Epithelial cell of alveolus of lung (primary cell): ENCODE measurements at places on chromosomes 1 and 21. TPM values are rescaled to one million over a fixed set of nuclear protein-coding genes. Genes with fewer than 3 reads are reported as not detected.

OR2M3 gene
- total RNA-seq, result not detected in 2 replicates

GUCA2A gene
- total RNA-seq, result not detected in 2 replicates

PLA2G2F gene
- not detected in 2 replicates for total RNA-seq

PAQR6 gene
- total RNA-seq, result 0.26 and 2.1 TPM in 2 replicates

PTPRC gene
- not detected in 2 replicates for total RNA-seq

LHX8 gene
- total RNA-seq, result not detected in 2 replicates

FAM72B gene
- total RNA-seq, result 3.6 TPM in 2 replicates

SPATA17 gene
- 0.56 and 1.0 TPM in 2 replicates for total RNA-seq

MSH4 gene
- total RNA-seq, result not detected in 2 replicates

SPRR2G gene
- not detected in 2 replicates for total RNA-seq

ZFP69B gene
- total RNA-seq, result 0.32 and 4.5 TPM in 2 replicates

MXRA8 gene
- total RNA-seq, result 281 and 666 TPM in 2 replicates

TRIM63 gene
- total RNA-seq, result not detected in 2 replicates

OLIG2 gene
- not detected in 2 replicates for total RNA-seq

DIP2A gene
- total RNA-seq, result 11.2 and 16.9 TPM in 2 replicates

AMY2A gene
- not detected in 2 replicates for total RNA-seq

SYT14 gene
- total RNA-seq, result 0.26 and 0.48 TPM in 2 replicates

S100A14 gene
- 1.4 and 3.4 TPM in 2 replicates for total RNA-seq

HAO2 gene
- not detected in 2 replicates for total RNA-seq

OR2T35 gene
- total RNA-seq, result not detected in 2 replicates

GJA8 gene
- not detected in 2 replicates for total RNA-seq

CACNA1S gene
- 0.24 TPM in 1 of 2 replicates, not detected in the other for total RNA-seq

NEGR1 gene
- total RNA-seq, result 3.1 and 3.2 TPM in 2 replicates

TEX38 gene
- total RNA-seq, result not detected in 2 replicates

PGLYRP3 gene
- not detected in 2 replicates for total RNA-seq

TCP10L gene
- 2.6 TPM in 1 of 2 replicates, not detected in the other for total RNA-seq
